BE2C (cell line): ENCODE measurements at places on chromosomes 3 and 15.
A peak's percentile ranks its signal among the peaks of the same experiment; 100 is the strongest.

DNA sequence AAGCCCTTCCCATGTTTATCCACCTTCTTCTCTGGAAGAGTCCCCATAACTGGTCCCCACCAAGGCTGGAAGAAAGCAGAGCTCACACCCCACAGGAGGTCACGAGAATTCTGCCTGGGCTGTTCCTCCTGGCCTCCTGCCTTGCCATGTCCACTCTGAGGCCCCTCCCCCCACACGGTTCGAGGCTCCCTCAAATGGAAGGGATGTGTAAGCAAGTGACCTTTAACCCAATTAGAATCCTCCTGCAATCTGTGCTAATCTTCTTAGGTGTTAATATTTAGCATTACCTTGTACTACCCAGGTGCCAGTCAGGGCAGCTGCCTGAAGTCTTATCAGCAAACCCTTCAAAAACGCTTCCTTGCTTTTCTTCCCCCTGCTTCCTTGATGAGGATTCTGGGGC is 32.4 kb upstream of the DYNC1LI1 start:
- DNase-seq = no peak

GRCh38 chr15:96234109-96234892 is 96.2 kb upstream of the NR2F2 start:
- DNase-seq = peak; percentile 75

DNA sequence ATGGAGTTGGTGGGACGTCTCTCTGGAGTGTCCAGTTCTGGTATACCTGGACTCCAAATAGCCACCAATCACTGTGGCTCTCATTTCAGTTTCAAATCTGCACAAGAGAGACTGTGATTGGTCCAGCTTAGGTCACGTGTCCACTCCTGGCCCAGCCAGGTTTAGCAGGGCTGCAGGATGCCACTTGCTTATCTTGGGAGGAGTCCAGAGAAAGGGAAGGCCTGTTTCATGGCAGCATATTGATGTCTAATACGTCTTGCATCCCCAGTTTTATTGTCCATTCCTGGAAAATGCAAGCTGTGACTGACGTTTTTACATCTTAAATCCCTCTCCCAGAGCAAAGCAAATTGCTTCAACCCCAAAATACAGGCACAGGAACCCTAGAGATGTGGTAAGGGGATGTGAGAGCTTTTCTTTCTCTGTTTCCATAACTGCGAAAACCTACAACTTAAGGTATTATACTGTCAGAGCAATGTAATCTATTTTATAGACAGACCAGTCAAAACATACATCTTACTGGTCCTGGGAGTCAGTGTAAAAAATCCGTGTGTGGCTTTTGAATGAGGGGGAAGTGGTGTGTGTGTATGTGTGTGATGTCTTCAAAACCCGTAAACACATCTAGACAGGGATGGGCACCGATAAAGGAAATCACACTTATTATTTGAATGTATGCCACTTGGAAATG is 274.4 kb downstream of the TLE3 start:
- DNase-seq = peak; percentile 66

- DNase-seq = no peak
Observed at GRCh38 chr3:129867506-129868124, 25.9 kb downstream of the TMCC1 start.

DNA sequence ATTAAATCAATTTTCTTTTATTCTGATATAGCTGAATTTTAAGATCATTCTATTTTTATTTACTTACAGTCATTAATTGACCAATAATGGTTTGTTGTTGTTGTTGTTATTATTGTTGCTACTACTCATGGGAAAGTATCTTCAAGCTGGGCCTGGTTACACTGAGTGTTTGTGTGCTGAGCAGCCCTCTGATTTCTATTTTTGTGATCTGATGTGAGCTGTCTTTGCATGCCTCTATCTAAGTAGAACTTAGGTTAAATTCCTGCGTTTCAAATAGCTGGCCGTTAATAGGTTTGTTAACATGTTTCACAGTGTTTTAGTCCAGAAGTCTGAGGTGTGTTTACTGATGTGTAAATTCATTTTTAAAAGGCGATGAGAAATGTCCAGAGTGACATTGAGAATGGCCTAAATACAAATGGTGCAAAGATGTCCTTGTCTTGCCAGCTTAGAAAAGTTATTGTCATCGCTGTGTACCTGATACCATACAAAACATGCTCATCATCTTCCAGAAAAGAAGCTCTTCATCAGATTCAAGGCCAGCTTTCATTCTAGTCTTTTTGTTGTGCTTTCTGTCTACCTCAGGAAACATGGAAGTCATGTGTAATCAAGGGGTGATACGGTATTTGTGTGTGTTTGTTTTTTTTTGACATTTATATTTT is 15.8 kb downstream of the ARIH2 start:
- DNase-seq = no peak

GRCh38 chr3:117844676-117845075 is 1135.1 kb downstream of the TUSC7 start:
- DNase-seq = no peak

DNA sequence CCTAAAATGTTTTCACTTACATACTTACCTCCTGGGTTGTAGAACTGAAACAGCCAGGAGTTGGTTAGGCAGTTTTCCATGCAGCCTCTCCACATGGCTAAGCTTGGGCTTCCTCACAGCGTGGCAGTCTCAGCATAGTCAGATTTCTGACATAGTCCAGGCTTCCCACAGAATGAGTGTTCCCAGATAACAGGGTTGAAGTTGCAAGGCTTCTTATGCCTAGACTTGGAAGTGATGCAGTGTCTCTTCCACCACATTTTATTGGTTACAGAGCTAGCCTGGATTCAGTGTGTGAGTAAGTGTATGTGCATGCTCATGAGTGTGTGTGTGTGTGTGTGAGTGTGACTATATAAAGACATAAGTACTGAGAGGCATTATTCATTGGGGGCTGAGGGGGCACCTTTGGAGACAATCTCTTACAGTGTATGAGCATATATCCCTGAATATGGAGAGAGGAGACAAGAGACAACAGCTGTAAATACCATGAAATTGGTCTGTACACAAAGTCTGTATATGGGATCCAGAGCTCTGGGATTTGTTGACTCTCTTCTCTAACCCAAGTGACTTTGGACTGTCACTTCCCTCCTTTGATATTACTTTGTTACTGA is 78.1 kb downstream of the ZNF621 start:
- DNase-seq = no peak

DNA sequence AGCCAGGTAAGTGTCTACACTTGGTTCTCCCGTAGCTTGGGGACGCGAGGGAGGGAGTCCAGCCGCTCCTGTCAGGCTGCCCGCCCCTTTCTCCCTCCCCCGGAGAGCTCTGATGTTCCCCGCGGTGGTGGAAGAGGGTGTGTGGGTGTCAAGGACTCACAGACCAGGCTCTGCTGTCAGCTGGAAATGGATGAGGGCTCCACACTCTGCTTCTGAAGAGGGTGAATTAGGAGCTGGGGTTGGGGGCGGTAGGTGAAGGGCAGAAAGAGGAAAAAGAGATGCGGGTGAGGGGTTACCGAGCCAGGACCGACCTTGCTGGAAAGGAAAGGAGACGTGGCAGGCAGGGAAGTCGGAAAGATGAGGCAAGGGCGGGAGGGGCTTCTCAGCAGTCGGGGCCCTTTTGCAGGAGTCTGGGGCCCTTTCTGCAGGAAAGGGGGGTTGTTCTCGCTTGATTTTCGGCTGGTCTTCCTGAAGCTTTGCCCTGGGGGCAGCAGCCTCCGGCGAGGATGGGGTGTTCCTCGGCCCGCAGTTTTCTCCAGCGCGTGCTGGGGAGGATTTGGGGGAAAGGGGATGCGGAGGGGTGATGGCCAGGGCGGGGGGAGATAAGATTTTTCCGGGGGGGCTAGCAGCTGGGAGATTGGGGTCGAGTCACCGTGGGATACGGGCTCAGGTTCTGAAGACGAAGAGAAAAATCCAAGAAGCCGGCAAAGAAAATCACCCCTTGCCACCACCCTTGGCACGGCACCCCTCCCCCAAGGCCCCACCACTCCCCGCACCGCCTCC is 602 bp upstream of the BAHD1 start:
- peak; percentile 47 for DNase-seq

DNA sequence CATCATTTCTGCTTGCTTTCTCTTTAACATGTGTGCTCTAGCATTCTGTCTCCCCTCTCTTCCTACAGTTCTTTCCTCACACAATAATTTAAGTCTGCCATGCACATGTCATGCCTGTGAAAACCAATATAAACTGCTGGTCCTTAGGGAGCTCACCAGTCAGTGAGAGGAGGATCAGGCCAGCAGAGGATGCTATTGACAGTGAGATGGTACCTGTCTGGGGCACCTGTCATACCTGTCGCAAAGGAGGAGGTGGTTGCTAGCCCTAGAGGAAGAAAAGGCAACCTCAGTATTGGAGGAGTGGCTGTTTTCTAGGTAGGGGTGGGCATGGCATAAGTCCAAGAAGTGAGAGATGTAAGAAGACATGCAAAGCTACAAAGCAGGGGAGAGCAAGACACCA is 194.6 kb downstream of the GABRG3 start:
- no peak for DNase-seq

DNA sequence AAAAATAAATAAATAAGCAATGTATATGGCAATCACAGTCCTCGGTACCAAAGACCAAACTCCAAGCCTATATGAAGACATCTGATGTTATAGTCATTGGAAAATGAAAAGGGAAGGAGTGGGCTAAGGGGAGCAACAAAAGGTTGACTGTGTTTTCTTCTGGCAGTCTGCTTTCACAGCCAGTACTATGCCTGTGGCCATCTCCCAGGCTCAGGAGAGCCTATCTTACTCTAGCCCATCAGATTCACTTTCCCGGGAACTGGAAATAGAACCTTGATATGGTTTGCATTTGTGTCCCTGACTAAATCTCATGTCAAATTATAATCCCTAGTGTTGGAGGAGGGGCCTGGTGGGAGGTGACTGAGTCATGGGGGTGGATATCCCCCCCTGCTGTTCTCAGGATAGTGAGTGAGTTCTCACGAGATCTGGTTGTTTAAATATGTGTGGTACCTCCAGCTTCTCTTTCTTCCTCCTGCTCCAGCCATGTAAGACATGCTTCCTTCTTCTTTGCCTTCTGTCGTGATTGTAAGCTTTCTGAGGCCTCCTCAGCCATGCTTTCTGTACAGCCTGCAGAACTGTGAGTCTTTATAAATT is 105.3 kb downstream of the PLCH1 start:
- no peak for DNase-seq

GRCh38 chr15:41474941-41475340 is 18.7 kb upstream of the ITPKA start:
- no peak for DNase-seq

GRCh38 chr3:127208483-127209100 is 15.7 kb downstream of the PRR23E start:
- DNase-seq = no peak

- DNase-seq = no peak
Observed at GRCh38 chr3:172065967-172066762, 26.8 kb downstream of the FNDC3B start.

DNA sequence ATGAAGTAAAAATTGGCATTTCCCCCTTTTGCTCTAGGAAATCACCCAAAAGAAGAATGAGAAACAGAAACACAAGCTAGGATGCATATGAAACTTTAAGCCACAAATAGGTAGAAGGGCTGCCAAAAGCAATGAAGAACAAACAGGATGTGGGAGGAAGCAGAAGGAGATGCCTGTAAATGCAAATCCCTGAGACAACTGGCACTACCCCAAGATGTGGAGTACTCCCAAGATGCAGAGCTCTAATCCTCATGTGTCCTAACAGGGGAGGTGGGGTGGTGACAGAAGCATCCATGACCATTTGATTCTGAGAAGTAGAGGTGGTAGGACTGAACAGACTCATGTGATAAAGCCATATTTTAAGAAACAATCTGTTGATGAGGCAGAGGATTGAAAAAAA is 31.9 kb upstream of the ZNF280D start:
- no peak for DNase-seq

DNA sequence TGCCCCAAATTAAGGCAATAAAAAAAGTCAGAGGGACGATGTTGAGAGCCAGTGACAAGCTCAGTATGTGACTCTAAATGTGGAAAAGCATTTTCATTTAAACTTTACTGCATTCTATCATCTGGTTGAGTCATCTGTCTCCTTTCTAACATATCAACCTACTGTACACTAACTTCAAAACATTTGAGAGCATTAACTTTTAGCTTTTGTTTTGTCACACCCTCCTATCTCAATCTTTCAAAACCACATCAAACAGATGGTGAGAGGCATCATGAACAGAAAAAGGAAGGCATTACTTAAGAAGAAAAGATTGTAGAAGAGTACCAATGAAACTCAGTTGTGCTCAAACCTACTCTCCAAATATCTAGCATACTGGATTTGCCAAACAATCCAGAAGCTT is 4.8 kb downstream of the LRRC58 start:
- no peak for DNase-seq

- peak; percentile 76 for DNase-seq
Observed at GRCh38 chr3:113695786-113696645, at the start of gene USF3. TSS of gene USF3 (minus strand) at chr3:113696642. CDS start at chr3:113674878, 21,764 bp downstream.

- no peak for DNase-seq
Observed at GRCh38 chr15:91047545-91048199, 25.3 kb upstream of the VPS33B start.
